Central memory CD4-positive, alpha-beta T cell (primary cell): ENCODE measurements at places on chromosomes 2 and 18.

- DNase-seq, result no peak
Measured at GRCh38 chr2:7289697-7290096, 372.5 kb downstream of the RNF144A start.

- DNase-seq, result no peak
Measured at GRCh38 chr2:60972889-60973656, 44.4 kb upstream of the PEX13 start.

GRCh38 chr18:32624182-32624723 is 148.6 kb downstream of the KLHL14 start:
- DNase-seq, result no peak

DNA sequence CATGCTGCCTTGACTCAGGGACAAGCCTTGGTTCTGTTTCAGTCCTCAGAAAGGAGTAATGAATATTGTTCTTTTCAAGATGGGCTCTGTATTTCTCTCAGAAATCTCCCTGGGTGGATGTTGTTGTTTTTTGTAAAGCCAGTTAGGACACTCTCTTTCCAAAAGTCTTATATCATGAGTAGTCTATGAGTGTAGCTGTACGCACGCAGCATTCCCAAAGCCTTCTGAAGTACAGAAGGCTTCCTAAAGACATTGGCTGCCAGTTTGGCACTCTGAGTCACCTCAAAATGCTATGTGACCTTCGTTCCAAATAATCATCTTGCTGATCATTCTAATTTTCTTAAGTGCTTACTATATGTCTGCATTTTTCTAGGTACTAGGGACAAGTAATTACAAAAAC is 16.7 kb upstream of the GTF2A1L start:
- DNase-seq, result no peak

DNA sequence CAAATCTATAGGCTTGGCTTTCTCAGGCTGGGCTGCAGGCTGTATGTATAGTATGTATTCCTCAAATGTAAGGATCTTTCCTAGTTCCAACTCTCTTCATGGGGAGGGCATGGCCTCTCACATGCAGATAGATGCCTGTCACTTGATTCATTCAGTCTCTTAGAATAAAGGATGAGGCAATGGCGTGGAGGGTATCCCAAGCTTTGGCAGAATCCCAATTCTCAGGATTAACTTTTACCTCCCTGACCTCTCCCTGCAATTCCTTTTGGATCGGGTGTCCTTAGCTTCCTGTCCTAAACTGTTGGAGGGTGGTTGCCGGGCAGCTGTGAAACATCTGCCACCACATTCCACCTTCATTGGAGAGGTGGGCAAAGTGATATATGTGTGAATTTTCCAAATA is 80.3 kb downstream of the INSIG2 start:
- DNase-seq, result no peak

DNA sequence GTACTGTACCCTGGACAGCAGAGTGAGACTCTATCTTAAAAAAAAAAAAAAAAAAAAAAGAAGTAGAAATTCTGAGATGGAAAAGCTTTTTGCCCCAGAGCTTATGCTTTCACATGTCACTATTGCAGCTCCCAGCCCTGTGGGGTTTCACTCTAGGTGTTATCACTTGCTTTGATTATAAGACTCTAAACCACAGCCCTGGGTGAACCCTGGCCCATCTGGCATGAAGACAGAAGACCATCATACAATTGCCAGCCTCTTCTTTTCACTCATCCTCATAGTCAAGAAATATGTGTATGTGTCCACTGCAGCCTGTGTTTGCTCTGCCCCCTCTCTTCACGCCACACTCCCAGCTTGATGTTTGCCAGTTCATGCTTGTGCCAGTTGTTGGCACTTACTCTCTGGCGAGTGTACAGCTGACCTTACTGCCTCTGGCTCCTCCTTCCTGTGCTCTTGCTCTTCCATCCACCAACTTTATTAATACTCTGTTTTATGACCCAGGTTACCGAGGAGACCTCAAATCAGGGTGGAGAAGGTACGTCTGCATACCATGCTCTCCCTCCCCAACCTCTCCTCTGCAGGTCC is 136.7 kb upstream of the NCK2 start:
- DNase-seq, result no peak

DNA sequence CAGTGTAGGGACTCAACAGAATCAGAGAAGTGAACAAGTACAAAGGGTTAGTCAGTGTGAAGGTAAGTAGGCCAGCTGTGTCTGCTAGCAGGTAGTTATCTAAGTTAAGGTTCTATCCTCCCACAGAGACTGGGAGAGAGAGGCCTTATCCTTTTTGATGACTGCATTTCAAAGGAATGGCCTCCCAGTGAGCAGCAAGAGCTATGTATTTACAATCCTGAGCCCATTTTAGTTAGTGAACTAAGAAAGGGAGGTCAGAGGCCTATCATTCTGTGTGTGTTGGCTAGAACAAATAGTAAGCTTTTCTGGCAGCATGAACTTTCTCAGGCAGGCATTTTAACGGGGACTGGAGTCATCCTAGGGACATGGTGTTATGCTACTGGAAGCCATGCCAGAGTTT is 182.9 kb downstream of the VWC2L start:
- DNase-seq, result no peak

DNA sequence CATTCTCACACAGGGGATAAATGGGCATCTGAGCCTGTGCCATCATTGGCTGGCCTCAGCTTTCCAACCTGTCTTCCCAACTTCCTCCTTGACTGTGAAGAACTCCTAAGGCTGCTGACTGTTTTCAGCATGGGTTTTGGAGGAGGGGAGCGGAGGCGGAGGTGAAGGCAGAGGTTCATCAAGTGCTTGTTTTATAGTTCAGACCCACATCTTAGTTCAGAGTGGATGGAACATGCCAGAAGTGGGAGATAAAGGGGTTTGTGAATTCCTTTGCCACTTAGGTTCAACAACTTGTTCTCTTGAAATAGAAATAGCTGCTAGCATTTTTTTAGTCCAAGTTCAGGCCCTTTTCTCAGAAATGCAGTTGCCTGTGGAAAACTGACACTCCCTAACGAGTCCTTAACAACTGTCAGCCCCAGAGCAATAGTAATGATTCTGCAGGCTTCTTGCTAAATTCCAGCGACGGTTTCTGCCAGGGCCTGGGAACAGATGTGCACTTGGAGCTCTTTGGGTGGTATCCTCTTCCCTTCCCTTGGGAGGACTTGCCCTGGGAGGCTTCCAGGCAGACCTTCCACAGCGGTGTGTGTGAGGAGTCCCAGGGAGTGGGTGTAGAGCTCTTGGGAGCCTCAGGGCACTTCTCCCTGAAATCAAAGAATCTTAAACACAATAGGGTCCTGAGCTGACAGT is 30.1 kb upstream of the ITGA6 start:
- DNase-seq, result no peak

DNA sequence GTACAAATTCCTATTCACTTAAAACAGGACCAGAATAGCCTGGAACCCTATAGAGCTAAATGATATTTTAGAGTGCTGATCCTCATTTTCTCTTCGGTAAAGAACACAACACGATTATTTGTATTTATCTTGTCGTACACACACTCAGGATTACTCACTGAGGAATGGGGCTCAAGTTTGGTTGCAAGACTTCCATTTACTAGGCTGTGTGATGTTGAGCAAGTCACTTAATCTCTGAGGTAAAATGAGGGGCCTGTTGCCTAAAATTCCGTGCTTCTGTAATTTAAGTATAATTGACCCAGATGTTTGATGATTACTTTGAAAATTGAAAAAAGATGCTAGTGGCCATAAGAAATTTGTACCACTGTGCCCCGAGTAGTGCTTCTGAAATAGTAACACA is 42.6 kb upstream of the MAP4K3 start:
- no peak for DNase-seq

DNA sequence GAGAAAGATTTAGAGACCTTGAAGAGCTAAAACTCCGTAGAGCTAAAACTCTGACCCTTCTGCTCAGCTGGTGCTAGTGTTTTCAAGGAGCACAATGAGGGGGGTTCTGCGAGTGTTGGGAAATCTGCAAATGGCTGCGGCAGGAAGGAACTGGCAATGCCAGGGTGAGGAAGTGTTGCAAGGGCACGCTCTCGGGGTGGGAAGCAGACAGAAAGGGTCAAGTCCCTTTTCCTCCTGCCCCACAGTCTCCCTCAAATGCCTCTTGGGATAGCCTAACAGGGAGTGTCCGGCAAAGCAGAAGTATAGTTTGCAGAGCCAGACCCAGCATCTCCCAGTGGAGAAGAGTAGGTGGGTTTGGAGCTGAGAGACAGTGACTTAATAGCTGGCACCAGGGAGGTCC is 60.5 kb downstream of the NCAPH start:
- no peak for DNase-seq
